Hepatocyte (in vitro differentiated cells): ENCODE measurements at places on chromosomes 1 and 21.
A peak's percentile ranks its signal among the peaks of the same experiment; 100 is the strongest.

- DNase-seq, result no peak
These were observed 73.0 kb upstream of the LAPTM5 start for GRCh38 chr1:30830537-30830936.

DNA sequence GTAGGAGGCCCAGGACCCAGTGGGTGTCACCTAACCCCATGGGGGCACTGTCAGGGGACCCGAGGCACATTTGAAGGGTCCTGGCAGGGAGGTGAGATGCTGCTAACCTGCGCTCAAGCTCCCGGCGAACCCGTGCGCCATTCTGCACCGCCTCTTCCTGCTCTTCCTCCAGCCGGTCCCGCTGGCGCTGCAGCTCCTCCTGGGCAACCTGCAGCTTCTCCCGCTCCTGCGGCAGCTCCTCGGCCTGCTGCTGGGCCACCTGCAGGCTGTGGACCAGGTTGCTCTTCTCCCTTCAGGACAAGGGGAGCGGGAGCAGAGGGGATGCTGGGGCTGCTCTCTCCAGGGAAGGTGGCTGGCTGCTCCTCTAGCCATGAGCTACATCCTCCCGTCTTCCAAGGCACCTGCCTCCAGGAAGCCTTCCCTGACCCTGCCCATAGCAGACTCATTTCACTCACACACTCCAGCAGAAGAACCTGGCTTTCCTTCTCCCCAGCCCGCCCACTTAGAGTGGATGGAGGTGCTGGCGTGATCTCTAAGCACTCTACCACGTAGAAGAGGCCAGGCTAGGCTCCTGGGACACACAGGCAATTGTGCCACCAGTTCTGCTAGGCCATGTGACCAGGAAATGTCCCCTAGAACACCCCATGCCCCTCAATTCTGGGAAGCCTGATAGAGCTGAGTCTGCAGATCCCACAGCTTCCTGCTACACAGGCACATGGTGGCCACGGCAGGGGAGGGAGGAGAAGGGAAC, 15.2 kb upstream of the NBPF1 start:
- no peak for DNase-seq

GRCh38 chr1:77134359-77134758, 84.9 kb downstream of the PIGK start:
- no peak for DNase-seq

DNA sequence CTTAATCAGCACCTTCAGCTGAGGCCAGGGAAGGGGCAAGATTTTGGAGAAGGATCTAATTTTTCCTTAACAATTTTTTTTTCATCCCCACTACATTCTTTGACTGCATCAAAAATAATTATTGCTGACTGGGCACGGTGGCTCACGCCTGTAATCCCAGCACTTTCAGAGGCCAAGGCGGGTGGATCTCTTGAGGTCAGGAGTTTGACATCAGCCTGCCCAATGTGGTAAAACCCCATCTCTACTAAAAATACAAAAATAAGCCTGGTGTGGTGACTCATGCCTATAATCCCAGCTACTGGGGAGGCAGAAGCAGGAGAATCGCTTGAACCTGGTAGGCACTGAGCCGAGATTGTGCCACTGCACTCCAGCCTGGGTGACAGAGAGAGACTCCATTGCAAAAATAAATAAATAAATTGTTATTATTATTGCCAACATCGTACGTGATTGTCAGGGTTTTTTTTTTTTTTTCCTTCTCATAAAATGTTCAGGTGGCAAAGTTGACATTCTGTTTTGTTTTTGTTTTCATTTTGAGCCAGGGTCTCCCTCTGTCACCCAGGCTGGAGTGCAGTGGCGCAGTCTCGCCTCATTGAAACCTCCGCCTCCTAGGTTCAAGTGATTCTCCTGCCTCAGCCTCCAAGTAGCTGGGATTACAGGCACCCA, 37.3 kb upstream of the MORC3 start:
- DNase-seq, result no peak

- DNase-seq, result no peak
These were observed 5.8 kb upstream of the VWA1 start for GRCh38 chr1:1429671-1430073.

DNA sequence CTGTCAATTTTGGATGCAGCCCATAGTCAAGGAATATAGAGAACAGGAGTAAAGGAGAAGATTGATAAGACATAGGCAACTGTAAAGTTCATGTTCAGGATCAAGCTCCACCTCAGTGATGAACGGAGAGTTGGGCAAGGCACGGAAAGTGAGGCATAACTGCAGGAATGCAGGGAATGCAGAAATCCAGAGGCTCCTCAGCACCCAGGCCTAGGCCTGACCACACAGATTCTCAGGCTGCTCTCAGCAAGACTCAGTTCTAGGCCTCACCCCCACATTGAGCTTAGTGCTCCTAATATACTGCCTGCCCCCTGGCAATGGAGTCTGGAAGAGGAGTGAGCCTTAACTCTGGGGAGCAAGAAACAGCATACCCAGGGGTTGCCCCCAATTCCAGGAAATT, 36.3 kb upstream of the S1PR1 start:
- peak; percentile 23 for DNase-seq

GRCh38 chr1:219810451-219810850, 117.9 kb downstream of the SLC30A10 start:
- DNase-seq, result no peak

DNA sequence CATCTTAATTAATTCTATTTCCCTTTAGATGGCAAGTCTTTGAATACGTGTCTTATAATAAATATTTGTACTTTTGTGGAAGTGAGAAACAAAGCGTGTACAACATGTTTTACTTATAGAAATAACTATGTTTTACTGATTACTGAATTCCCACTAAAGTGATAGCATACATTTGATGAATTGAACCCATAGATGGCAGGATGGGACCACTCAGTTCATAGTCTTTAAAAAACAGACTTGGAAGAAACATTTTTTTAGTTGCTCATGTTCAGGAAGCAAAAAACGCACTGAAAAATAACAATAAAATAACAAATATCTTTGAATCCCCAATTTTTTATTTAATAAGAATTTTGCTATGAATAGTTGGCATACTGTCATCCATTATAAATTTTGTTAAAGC, 507.1 kb upstream of the ZRANB2 start:
- peak; percentile 29 for DNase-seq

GRCh38 chr1:2128189-2128901, 66.2 kb downstream of the FAAP20 start:
- DNase-seq, result no peak

DNA sequence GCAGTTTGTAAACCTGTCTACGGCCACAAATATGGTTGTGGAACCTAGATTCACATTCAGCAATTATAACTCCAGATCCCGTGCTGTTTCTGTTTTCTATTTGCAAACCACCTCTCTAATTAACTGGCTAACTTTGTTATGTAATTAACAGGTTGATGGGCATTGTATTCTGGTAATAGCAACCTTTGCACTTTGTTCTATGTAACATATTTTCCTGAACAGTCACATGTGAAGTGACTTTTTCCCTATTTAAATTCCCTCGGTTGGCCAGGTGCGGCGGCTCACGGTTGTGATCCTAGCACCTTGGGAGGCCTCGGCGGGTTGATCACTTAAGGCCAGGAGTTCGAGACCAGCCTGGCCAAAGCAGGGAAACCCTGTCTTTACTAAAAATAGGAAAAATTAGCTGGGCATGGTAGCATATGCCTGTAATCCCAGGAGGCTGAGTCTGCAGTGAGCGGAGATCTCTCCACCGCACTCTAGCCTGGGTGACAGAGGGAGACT, 1.4 kb downstream of the ACADM start:
- peak; percentile 75 for DNase-seq

GRCh38 chr1:100320311-100321099, 31.8 kb upstream of the CDC14A start:
- DNase-seq, result peak; percentile 29

- DNase-seq, result no peak
These were observed 201.2 kb downstream of the TOMM20 start for GRCh38 chr1:234927312-234927970.

DNA sequence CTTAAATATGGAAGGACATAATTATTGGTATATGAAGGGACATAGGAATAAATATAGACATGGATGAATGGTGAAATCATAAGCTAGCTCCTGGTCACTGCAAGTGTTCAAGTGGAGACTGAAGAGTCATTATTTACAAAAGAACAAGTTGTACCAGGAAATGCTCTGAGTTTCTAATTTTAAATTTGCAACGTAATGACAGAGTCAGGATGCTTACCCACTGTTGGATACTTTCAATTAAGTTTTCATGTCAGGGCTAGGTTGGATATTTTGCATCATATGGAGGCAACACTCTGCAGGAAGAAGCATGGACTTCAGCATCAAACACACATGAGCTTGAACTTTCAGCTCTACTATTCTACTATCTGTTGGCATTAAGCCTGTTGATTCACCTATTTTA, 499.6 kb upstream of the C1orf87 start:
- no peak for DNase-seq

DNA sequence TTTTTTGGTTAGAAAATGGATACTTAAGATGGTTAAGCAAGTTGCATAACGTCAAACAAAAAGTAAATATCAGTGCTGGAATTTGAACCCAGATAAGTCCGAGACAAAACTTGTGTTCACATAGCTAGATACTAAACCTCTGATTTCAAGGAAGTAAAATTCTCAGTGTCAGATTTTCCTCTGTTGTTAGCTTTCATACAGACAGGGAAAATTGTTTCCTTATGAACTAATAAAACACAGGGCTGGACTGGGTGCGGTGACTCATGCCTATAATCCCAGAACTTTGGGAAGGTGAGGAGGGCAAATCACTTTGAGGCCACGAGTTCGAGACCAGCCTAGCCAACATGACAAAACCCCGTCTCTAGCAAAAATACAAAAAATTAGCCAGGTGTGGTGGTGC, 51.3 kb downstream of the PCNX2 start:
- DNase-seq, result peak; percentile 60

- DNase-seq, result no peak
These were observed 24.7 kb upstream of the BECN2 start for GRCh38 chr1:241932845-241933244.

DNA sequence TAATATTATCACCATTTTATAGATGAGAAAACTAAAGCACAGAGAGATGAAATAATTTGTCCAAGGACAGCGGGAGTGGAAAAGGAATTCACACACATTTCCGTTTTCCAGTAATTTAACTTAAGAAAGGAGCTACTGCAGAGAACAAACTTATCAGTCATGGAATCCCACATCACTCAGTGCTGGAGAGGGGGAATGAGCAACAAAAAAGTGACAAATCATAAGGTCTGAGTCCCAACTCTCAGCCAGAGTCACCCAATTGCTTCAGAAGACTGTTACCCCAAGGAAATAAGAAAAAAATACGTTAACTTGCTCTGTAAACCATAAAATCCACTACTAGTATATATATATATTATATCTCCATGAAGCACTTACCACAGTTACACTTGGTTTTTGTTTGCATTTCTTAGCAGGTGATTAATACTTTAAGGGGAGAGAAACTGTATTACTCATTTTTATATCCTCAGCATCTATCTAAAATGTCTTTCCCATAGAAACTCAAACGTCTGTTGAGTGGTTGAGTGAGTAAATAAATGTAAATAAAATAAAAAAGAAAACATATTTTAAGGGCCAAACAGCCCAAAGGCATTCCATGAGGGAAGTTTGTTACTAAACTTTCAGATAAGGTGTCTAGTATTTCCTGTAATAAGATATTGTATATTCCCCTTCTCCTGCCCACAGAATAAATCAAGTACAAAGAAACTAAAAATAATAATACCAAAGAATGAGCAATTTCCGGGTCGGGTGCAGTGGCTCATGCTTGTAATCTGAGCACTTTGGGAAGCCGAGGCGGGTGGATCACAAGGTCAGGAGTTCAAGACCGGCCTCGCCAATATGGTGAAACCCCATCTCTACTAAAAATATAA, 76.8 kb downstream of the SLC45A1 start:
- DNase-seq, result no peak

GRCh38 chr1:210321131-210321530, 7.6 kb upstream of the HHAT start:
- peak; percentile 38 for DNase-seq

GRCh38 chr21:38709876-38710275, 95.9 kb upstream of the ETS2 start:
- DNase-seq, result no peak

DNA sequence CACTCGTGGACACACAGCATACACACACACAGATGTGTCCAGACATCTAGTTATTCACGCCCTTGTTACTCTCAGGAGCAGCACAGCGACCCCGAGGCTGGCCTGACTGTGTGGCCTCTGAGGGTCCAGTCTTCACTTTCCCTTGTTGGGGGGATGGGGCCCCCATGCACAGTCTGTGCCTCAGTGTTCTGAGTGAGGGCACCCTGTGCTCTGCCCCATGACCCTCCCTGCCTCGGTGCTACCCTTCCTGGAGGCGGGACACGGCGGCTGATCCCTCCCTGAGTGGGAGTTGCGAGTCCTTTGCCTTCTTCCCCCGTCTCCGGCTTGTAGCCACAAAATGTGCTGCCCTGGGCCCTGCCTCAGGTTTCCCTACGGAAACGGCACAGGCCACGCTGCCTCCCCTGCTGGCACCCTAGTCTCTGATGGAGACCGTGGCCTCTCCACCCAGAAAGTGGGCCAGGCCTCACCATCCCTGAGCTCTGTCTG, 8.6 kb downstream of the CSTB start:
- no peak for DNase-seq

DNA sequence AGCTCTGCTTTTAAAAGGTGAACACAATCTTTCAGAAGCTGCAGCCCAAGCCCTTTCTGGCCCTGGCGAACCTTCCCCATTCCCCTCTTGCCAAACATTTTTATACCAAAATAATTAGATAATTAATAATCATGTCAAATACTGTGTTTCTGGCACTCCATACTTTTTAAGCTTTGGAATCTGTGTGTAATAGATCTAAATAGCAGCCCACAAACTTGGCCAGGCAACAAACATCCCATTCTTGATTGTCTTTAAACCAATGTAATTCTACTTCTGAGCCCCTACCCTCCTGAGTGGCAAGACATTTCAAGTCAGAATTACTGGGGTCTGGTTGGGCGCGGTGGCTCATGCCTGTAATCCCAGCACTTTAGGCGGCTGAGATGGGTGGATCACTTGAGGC, 137.7 kb downstream of the NAV1 start:
- DNase-seq, result no peak

DNA sequence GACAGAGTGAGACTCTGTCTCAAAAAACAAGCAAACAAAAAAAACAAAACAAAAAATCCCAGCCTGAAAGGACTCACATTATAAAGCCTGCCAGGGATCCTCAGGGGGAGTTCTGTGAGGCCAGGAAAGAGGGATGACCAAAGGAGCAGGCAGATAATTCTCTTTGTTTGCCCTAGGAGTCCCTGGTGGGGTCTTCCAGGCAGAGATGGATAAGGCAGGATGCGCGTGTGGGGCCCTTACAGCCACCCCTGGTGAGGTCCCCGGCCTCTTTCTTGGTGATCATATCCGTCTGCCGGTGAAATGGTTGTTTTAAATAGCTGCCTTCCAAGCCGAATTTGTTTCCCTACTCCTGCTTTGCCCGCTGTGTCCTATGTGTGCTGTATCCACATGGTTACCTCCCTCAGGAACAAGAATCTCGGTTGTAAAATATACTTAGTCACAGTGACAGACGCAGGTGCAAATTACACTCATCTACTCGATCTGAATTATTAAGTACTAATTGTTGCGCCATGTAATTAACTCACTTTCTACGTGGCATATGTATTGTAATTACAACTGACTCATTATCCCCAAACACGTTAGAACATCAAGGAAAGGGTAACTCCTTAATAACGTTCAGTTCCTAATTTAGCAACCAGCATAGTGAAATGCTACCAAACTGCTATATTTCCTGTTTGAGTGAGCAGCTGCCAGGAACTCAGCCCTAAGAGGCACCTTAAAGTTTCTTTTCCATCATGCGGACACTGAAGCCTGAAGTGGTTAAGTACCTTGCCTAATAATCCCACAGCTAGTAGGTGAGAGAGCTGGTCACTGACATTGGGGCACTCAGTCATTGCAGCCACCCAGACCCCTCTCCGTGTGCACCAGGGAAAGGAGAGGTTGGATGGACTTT, 106.4 kb downstream of the ZSCAN20 start:
- no peak for DNase-seq

- DNase-seq, result no peak
These were observed 136.1 kb downstream of the TGFBR3 start for GRCh38 chr1:91749788-91750231.
